Metanephros (tissue), 2 donors: ENCODE measurements at places on chromosomes 11 and 22. TPM values are rescaled to one million over a fixed set of nuclear protein-coding genes. Genes with fewer than 3 reads are reported as not detected.

The SLC22A9 gene
- total RNA-seq = not detected

The WNT11 gene
- 30.8 TPM for total RNA-seq

The TUBA8 gene
- 8.2 TPM for total RNA-seq

The ZNF408 gene
- 5.4 TPM for total RNA-seq

The TYR gene
- total RNA-seq = not detected

The RAB39A gene
- total RNA-seq = 1.5 TPM

The ZNRF3 gene
- 27.7 TPM for total RNA-seq

The ACR gene
- 0.18 TPM for total RNA-seq

The DGKZ gene
- 58.2 TPM for total RNA-seq
